ENCODE measurements at places on chromosomes 6 and 20.
A peak's percentile ranks its signal among the peaks of the same experiment; 100 is the strongest.

DNA sequence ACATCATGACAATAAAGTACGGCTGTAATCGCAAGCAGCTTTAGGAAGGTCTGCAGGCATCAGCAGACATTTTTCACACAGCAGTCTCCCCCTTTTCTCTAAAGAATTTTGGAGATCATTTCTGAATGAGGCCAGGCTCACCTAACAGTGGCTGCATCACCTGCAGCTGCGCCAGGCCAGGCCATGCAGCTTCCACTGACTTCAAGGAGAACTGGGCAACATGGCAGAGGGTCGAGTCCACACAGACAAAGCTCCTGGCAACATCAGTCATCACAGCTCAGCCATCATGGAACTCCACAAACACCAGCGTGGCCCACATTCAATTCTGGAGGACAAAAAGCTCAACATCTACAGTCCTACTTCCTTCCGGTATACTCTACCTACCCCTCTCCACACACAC, 17.8 kb upstream of the FOXC1 start:
- no peak for DNase-seq

DNA sequence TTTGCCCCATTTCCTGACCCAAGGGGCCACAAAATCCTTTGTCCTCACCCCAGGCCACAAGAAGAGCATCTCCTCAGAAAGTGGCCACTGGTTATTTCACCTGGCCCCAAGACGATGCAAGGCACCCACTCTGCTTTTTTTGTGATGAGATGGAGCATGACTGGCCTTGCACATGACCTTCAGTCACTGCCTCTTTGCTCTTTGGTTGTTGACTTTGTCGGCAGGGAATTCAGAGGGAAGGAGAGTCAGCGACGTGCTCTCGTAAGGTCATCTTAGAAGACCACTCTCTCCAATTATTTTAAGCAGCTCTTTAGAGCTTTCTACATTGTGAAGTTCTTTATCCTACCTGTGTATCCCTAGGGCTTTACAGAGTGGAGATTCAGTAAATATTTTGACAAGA, 306.7 kb downstream of the PLCB1 start:
- DNase-seq: no peak

GRCh38 chr6:144460327-144461095, 175.4 kb downstream of the UTRN start:
- DNase-seq: no peak

DNA sequence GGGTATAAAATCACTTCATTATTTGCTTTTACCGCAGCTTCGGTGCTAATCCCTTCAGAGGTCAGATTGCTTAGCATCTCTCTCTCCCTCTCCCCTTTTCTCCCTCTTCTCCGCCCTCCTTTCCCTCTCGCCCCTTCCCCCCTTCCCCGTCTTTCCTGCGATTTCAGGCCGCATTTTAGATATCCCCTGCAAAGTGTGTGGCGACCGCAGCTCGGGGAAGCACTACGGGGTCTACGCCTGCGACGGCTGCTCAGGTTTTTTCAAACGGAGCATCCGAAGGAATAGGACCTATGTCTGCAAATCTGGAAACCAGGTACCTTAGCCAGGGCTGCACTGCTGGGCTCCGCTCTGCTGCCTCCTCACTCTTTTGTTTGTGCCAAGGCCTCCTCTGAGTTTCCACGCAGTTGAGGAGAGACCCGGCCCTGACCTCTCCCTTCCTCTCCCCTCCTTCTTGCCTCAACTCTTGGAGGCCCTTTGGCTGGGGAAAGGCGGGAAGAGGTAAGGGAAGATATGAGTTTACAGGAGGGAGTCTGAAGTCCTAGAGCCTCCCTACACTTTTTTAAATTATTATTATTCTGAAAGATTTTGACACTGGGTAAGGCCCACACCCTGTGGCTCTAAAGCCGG, 5.6 kb downstream of the NR2E1 start:
- no peak for DNase-seq

DNA sequence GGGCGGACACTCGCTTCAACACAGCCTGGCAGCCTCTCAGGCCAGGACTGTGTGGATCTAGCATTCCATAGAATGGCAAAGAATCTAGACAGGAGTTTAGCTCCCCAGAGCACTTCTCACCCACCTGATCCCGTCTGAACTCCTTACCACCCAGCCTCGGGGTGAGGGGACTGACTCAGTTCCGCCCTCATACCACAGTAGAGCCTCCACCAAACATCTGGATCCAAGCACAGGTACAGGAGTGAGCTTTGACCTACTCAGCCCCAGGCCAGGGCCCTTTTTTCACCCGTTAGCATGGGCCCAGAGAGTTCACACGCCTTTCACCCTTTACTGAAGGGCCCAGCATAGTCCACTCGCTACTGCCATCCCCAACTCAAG, 715 bp downstream of the PSMF1 start:
- DNase-seq: no peak

DNA sequence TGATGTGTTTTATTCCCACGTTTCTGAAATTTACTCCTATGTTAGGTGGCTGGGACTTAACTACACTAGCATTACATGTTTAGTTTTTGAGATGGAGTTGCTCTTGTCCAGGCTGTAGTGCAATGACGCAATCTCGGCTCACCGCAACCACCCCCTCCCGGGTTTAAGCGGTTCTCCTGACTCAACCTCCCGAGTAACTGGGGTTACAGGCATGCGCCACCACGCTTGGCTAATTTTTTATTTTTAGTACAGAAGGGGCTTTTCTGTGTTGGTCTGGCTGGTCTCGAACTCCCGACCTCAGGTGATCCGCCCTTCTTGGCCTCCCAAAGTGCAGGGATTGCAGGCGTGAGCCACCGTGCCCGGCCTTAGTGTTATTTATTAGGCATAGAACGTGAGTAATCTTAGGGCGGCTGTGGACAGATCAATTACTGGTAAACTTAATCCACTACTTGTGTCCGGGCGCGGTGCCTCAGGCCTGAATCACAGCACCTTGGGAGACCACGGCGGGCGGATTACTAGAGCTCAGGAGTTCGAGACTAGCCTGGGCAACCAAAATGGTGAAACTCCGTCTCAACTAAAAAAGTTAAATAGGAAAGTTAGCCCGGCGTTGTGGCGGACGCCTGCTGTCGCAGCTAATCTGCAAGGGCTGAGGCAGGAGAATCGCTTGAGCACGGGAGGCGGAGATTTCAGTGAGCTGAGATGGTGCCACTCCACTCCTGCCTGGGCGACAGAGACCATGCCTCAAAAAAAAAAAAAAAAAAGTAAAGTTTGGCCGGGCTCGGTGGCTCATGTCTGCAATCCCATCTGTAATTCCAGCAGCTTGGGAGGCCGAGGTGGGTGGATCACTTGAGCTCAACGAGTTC, 123.7 kb upstream of the BTN3A2 start:
- no peak for DNase-seq

- DNase-seq: no peak
These were observed 414.2 kb upstream of the SPTLC3 start for GRCh38 chr20:12594410-12595088.

DNA sequence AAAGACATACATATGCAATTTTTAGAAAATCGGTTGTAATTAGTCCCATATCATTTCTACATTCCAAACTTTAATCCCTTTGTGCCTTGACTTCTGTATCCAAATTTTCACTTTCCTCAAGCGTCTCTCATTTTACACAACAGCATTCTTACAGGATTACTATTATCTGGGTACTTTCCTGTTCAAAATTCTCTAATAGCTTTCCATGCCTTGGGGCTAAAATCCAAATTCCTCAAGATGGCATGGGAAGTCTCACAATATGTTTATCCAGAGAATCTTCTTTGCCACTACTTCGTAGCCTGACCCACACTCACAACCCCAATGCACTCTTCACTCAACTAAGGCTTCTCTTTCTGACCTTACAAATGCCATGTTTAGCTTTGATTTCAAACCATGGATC, 125.0 kb downstream of the TBX18 start:
- no peak for DNase-seq

DNA sequence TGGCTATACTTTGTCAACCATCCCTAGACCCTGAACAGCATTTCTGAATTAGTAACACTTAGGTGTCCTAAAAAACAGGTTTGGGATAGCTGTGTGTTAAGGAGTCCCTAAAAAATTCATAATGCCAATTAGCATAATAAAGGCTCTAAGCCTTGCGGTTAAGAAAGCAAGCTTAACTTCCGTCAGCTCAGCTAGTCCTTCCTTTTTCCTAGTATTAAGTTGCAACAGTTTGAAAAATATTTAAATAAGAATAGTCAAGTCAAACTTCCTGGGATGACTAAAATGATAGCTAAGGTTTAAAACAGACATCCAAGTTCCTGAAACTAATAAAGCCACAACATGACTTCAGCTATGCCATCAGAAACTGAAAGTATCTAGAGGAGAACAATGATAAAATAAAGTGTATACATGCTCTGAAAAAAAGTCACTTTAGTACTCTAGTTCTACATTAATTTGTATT, 3.5 kb downstream of the AKIRIN2 start:
- no peak for DNase-seq

DNA sequence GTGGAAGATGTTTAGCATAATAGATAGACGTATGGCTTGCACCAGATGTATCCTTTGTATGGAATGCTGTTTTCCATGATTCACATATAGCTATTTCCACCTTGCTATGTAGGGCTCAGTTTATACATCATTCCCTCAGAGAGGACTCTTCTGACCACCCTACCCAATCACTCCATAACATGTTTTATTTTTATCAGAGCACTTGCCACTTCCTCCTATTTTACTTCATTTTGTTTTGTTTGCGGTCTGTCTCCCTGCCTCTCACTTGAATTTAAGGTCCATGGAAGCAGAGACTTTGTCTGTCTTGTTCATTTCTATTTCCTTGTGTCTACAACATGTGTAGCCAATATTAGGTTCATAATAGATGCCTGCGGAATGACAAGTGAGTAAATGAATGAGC, 266.9 kb upstream of the CITED2 start:
- DNase-seq: no peak

- no peak for DNase-seq
These were observed 168.9 kb downstream of the ZMYND8 start for GRCh38 chr20:47187450-47188195.

DNA sequence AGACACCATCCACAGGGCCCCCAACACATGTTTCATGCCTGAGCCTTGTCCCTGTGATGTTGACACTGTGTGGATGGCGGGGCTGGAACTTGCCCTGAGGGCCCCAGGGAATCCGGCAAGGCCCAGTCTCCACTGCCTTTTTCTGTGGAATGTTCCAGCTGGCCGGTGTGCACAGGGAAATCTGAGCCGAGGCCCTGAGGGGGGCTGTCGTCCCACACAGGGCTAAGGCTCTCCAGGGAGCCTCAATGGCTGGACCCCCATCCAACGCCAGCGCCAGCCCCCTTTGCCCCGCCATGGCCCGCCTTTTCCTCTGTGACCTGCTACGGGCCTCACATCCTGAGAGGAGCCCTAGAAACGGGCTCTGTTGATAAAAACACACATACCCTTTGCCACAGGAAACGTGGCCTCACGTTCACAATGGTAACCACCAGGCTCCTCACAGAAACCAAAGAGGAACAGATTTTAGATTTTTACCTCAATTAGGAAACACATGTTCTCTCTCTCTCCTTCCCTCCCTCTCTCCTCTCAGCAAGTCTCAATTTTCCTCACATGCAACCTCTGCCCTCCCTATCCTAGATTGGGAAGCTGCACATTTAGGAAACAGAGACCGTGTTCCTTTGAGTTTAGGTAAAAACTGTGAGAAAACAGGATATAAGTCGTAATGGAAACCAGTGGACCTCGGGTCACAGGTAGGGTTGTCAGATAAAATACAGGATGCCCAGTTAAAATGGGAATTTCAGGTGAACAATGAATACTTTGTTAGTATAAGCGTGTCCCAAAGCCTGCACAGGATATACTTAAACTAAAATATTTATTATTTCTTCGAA, 13.7 kb upstream of the ZNF831 start:
- peak; percentile 33 for DNase-seq

DNA sequence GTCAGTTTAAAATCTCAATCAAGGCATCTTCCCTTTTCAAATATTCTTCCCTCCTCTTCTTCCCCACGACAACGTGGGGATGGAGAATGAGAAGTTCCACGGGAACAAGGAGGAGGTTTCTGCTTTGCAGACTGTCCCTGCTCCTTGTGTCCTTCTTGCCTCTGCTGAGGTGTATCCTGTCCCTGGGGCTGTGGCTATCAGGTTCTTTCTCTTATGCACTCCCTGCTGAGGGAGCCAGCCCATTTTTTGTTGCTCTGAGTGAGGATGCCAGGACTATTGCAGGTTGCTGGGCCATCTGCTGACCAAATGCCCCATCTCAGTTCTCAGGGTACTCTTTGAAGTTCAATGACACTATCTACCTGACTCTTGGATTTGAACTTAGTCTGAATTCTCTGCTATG, 533.6 kb downstream of the RNF144B start:
- DNase-seq: no peak

DNA sequence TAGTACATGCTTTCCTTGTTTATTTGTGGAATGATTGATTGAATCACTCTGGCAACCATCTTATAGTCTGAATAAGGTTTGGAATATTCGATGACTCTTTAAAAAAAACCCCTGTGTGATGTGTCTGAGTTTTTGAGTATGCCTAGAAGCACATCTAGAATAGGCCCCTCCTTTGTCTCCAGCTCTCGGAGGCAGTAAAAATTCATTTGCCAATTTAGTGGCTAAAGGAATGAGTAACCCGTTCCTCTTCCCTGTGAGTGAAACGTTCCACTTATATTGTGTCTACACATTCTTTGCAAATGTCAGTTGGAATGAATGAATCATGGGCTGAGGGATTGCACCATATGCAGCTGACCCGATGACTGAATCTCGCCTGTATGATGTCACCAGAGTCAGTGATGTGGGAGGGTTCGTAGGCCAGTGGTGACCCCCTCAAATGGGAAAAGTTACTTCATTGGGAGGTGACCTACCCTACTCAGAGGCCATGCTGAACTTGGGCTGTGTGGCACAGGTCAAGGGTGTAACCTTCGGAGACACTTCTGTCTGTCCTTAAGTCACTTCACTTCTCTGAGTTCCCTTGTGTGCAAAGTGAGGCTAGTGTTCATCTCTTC, 21.6 kb downstream of the MOCS3 start:
- no peak for DNase-seq

GRCh38 chr6:43302126-43302525, 4.1 kb downstream of the SLC22A7 start:
- DNase-seq: no peak

Data from activated T-helper 1 cell treated with anti-CD3 and anti-CD28 coated beads, Interleukin-2, amount 50 U/mL, for 16 hours (primary cell).